ENCODE measurements at places on chromosomes 12 and 14.

DNA sequence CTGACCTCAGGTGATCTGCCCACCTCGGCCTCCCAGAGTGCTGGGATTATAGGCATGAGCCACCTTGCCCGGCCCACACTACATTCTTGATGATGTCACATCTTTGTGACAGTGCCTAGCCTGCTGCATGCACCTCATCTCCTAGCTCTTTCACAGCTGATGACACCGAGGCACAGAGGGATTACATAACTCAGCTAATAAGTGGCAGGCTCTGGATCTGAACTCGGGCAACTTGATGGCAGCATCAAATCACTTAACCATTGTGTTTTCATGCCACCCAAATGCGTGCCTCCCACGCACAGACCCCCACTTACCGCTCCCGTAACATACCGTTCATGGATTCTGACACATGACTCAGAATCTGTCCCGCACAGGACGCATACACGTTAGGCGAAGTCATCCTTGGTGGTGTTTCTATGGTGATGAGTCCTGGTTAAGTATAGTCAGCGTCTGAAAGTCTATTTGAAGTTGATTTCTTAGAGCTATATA lies 7.4 kb downstream of the TMEM120B start:
- no peak for DNase-seq

DNA sequence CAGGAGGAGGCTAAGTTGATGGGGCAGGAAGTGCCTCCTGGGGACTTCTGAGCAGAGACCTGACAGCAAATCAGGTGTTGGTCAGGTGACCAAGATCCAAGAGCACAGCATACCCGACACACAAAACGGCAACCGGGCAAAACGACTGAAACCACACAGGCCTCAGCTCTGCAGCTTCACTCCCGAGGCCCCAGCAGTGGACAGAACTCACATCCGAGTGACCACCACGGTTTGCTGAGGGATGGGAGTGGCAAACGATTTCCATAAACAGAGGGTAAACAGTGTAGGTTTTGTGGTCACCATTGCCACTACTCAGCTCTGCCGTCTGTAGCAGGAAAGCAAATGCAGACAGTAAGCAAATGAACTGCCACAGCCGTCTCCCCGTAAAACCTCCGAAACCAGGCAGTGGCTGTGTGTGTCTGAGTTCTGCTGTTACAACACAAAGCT lies 14.4 kb downstream of the CHFR start:
- peak; percentile 43 for DNase-seq

- DNase-seq = no peak
Observed at GRCh38 chr12:43728117-43728516, 30.5 kb downstream of the PUS7L start.

DNA sequence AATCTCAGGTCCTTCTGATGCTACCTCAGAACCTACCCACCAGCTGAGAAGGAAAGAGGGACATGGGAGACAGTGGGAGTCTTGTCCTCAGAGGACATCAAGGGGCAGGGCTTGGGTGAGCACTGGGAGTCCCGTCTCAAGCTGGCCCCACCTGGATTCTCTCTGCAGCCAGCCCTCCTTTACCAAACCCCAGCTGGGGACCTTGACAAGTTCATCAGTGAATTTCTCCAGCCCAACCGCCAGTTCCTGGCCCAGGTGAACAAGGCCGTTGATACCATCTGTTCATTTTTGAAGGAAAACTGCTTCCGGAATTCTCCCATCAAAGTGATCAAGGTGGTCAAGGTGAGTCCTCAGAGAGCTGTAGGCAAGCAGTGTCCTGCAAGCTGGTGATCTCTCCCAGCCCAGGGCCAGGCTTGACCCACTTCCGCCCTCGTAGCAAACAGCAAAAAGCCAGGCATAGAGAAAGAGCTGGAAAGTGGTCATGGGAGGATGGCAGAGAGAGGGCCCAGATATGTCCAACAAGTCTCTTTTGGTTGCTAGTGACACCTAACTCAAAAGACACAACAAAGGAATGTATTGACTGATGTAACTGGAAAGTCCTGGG lies 14.2 kb upstream of the OAS2 start:
- no peak for DNase-seq

DNA sequence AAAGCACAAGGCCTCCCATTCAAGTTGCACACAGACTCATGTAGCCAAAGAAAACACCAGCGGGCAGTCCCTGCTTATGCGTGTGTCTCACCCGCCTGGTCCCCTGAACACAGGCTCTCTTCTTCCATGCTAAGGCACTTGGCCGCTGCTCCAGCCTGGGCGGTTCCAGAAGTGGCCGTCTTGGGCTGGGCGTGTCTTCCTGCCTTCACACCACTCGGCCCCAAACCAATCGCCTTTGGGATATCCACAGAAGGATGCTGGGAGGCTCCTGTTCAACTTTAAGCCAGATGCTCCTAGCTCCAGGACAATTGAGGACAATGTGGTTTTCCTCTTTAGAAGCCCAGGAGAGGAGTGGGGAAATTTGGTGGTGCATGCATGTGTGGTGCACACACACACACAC lies 2.2 kb downstream of the SCARB1 start:
- no peak for DNase-seq

- DNase-seq = no peak
Observed at GRCh38 chr12:104833756-104834155, 124.3 kb downstream of the SLC41A2 start.

DNA sequence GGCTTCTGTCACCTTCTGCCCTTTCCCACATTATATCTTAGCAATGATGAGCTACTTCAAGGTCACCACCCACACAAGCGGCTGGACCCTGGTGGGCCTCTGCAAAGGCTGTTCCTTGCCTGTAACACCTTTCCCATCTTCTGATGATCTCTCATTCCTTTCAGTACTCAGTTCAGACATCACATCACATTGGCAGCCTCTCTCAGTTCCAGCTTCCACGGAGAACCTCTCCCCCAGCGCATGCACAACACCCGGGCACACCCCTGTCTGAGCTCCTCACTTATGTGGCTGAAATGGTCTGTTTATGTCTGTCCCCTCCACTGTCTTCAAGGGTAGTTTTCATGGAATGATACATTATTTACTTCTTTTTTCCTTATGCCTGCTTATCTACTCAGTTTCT lies 6.5 kb upstream of the NID2 start:
- no peak for DNase-seq

- DNase-seq = no peak
Observed at GRCh38 chr12:22340143-22340542, 5.6 kb upstream of the ST8SIA1 start.

DNA sequence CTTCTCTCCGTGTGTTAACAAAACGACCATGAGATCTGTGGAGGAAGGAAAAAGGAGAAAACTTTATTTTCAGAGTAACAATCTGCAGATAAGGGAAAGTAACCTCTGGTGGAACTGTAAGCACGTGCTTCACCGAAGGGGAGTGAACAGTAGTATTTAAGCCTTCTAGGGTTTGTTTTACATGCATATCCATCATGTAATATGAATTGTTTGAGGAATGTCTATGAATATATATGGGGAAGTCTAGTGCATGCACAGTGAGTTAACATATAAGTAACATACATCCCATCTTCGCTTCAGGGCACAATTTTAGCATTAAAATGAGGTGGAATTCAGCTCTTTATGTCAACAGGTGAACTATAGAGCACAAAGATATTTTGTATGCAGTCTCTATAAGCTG lies 101.1 kb downstream of the FUT8 start:
- DNase-seq = no peak

DNA sequence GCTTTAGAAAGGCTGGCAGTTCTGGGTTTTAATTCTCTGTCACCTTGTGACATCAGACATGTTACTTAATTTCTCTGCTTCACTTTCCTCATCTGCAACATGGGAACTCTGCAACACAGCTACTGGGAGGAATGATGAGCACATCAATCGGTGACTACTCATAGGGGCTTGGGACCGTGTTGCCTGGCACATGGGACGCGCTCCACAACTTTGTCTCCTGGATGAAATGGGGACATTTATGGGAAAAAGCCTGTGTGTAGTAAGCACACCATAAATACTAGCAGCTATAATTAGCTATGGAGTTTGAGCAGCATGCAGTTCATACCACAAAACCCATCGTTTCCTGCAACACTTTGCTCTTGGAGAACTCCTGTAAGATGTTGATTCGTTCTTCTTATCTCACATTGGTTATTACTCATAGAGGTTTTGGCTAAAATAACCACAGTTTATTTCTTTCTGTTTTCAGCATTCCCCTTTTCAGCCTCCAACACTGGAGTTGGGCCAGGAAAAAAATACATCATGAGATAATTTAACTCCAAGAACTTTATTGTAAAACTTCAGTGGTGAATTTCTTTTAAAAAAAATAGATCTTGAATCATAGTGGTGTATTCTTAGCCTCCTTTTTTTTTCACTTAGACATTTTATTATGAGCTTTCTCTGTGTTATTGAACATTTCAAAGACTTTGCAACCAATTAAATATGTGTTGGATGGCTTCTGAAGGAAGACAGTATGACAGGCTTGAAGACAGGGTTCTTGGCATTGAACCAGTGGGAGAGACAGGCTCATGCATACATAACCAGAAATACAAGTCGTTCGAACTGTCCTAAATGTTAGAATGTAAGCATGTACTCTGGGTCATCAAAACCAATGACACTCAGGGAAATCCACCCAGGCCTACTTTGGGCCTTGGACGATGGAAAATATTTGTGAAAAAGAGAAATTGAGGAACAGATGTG lies 72.7 kb downstream of the RIN3 start:
- peak; percentile 46 for DNase-seq

DNA sequence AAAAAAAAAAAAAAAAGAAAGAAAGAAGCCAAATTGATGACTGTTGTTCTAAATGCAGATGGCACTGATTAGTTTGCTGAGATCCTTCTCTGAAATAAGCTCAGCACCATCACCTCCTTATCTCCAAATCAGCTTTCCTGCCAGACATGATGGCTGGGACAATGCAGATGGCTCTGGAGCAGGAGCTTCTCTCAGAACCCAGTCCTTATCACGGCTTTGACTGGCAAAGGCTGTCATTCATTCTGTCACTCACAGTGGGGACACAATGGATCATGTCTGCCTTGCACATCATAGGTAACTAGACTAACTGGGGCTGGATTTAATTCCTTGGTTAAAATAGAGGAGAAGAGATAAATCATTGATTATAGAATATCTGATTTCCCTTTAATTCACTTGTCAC lies 146.3 kb downstream of the PDZRN4 start:
- no peak for DNase-seq

DNA sequence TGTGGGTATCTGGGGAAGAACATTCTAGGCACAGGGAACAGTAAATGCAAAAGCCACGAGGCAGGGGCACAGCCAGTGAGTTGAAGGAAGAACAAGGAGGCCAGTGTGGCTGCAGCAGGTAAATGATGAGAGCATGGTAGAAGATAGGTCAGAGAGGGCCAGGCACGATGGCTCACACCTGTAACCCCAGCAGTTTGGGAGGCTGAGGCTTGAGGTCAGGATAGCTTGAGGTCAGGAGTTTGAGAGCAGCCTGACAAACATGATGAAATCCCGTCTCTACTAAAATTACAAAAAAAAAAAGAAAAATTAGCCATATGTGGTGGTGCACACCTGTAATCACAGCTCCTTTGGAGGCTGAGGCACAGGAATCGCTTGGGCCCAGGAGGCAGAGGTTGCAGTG lies 86.7 kb upstream of the ESRRB start:
- no peak for DNase-seq

DNA sequence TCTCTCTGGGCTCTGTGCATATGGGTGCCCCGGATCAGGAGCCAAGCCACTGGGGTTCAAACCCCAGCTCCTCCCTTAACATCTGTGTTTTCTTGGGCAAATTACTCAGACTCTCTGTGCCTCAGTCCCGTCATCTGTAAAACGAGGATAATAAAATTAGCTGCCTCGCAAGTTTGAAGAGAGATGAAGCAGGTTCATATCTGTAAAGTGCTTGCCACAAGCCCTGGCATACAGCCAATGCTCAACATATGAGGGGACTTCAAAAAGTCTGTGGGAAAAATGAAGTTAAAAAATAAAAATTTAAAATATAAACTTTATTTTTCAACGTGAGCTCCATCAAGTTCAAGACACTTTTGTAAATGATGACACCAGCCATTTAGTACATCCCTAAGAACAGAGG lies 276.7 kb downstream of the FOXN3 start:
- no peak for DNase-seq

DNA sequence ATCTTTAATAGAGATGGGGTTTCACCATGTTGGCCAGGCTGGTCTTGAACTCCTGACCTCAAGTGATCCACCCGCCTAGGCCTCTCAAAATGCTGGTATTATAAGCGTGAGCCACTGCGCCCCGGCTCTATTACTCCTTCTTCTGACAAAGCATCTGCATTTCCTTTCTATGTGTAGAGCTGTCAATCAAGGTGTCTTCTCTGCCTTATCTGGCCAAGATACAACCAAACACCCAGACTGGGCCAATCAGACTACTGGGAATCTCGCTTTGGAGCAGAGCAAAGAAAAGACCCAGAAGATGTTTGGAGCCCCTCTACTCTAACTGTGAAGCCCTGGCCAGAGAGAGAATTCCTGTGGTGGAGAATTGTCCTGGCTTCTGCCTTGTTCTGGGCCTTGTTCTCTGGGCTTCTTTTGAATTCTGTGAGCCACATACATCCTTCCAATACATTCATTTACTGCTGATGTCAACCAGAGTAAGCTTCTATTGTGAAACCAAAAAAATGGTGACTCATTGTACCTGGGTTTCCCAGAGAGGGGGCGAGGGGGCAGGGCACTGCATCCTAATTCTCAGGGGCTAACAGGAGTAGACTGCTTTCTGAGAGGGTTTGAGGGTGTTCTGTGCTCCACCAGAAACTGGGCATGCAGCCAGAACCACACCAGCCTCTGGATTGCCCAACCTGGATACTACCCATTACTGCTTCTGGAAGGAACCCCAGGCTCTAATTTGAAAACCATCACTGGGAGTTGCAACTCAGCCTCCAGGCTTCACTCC lies 18.8 kb upstream of the FLVCR2 start:
- DNase-seq = peak; percentile 27

- no peak for DNase-seq
Observed at GRCh38 chr12:120314220-120314619, 12.1 kb downstream of the SIRT4 start.

GRCh38 chr14:21933681-21934080 lies 260.1 kb upstream of the OR4E1 start:
- peak; percentile 19 for DNase-seq

DNA sequence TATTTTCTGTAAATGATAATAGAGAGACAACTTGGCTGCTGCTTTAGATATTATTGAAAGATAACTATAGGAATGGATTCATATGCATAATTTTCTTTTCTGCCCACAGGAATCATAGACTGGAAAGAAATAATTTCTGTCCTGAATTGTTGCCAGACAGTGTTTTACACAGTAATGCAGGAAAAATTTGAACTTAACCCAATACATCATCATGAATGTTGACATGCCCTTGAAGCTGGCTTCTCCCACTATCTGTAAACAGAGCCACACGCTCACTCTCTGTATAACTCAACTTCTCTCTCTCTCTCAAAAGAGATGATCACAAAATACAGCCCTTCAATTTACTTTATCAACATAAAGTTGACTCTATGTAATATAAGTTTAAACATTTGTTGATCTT lies 56.6 kb downstream of the PAX9 start:
- DNase-seq = no peak

GRCh38 chr12:108732489-108733229 lies 1.3 kb upstream of the CORO1C start:
- no peak for DNase-seq

Data from CD4-positive, alpha-beta T cell treated with Interleukin-17A for 4 hours (primary cell).